A549 (cell line): ENCODE measurements at places on chromosomes 11 and 22. TPM values are rescaled to one million over a fixed set of nuclear protein-coding genes. Genes with fewer than 3 reads are reported as not detected.

GRCh38 chr11:4025248-4025966 is 69.2 kb upstream of the RRM1 start:
- DNase-seq = no peak

DNA sequence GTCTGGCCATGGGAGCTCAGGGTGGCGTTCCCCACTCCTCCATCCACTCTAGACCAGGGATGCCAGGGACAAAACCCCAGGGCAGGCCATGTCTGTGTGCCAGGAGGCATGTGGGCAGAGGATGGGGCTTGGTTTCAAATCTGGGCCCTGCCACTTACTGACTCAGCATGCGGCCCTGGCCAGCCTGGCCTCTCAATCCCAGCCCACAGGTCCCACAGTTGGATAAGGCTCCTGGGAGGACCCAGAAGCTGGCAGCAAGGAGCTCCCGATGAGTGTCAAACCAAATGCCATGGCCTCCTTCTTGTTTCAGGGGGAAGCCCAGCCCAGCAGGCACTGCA is 1290.4 kb downstream of the BRD1 start:
- no peak for DNase-seq

C11orf65 gene
- polyA plus RNA-seq = 0.16 to 0.38 TPM (median 0.19 TPM) in 3 replicates

C11orf16 gene
- not detected in 3 replicates for polyA plus RNA-seq

MYBPC3 gene
- 0.04 to 0.07 TPM (median 0.05 TPM) in 3 replicates for polyA plus RNA-seq

DNA sequence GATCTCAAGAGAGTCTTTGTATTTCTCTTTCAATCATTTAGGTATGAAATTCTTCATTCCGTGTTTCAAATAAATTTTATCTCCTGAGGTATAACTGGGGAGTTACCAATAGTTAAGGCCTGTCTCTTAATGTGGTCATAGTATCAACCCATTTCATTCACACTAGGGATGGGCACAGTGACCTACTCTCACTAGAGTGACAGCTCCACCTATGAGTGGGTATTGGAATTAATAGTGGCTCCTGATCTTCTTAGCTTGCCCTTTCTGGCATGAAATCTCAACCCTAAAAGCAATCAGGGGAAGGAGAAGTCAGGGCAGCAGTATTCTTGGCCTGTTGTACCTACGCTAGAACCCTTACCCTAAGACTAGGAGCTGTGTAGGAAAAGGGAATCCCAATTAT is 507.7 kb downstream of the FAM181B start:
- DNase-seq = no peak

OSM gene
- not detected in 3 replicates for polyA plus RNA-seq

KCNK4 gene
- 0.12 to 0.28 TPM (median 0.17 TPM) in 3 replicates for polyA plus RNA-seq

OR5P2 gene
- not detected in 3 replicates for polyA plus RNA-seq

- DNase-seq = no peak
Observed at GRCh38 chr11:134541951-134542350, 129.9 kb upstream of the B3GAT1 start.

GRCh38 chr11:19790831-19791552 is 78.4 kb downstream of the NAV2 start:
- no peak for DNase-seq

LBHD1 gene
- polyA plus RNA-seq = 4.9 to 8.3 TPM (median 6.8 TPM) in 3 replicates

PTPRCAP gene
- polyA plus RNA-seq = 0.25 to 0.56 TPM (median 0.36 TPM) in 3 replicates

- DNase-seq = no peak
Observed at GRCh38 chr11:112514011-112514740, 253.5 kb upstream of the PLET1 start.

DNA sequence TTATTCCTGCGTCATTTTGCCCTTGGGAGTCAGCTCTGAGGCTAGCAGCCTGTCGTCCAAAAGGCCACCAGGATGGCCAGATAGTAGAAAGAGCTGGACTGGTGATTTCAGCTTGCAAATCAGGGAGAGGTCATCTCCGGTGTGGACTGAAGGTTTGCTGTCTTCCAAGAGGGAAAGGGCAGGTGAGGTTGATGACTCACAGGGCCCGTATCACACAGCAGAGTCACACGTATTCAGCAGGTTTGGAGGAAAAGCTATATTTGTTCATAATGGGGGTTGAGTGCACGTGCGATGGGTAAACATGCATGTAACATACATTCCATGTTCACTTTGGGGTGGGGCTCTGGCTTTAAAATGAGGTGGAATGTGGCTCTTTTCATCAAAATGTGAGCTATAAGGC is 25.6 kb downstream of the MRPL21 start:
- no peak for DNase-seq

TYR gene
- polyA plus RNA-seq = not detected in 3 replicates

- DNase-seq = no peak
Observed at GRCh38 chr11:76114238-76114637, 92.1 kb downstream of the WNT11 start.

DNA sequence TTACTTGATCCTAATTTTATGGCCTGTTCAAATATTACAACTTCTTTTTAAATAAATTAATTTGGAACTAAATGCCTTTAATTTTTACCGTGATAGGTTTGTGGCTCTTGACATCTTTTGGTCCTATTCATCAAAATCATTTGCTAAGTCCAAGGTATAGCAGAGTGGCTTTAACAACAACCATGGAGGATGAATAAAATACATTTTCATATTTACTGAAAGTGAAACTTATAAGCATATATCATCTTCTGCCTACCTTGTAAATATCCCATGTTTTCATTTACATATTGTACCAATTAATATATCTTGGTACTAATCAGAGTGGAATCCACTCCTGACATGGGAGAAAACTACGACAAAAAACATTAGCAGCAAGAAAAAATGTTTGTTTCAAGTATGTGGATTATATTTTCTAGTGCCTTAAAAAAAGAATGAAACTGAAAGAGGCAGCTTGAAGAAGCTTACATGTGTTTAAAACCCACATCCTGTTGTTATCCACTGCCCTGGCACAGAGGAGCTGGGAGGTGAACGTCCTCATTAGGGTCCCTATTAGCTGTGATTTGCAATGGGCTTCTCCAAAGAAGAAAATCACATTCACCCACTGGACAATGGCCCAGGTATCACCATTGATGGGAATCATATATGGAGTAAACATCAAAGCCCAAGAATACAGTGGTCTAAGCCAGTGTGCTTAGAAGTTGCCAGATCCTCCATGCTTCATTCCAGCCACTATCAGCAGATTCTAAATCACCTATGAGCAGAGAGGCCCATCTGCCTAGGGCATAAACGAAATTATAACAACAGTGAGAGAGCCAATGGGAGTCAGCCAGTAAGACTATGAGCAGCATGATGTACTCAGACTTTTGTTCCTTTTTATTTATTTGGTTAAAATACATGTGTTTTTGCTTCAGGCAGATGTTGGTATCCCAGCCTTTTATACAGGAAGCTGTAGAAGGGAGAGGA is 84.7 kb downstream of the MAML2 start:
- no peak for DNase-seq

GRCh38 chr11:1335264-1335810 is 25.9 kb upstream of the TOLLIP start:
- DNase-seq = no peak

- DNase-seq = no peak
Observed at GRCh38 chr11:86570020-86570419, 102.4 kb downstream of the ME3 start.

DNA sequence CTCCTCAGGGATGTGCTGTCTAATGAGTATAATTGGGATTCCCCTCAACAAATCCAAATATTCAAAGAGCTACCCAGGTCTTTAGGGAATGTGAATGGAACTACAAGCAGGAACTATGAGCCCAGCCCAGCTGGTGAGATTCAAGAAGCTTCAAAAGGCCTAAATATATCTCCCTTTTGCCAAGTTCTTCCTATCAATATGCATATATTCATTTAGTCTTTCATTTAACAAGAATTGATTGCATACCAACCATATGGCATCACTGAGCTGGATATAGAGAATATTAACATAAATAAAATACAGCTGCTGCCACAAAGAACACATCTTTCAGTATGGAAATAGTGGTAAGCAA is 58.9 kb upstream of the PRSS23 start:
- no peak for DNase-seq

DNA sequence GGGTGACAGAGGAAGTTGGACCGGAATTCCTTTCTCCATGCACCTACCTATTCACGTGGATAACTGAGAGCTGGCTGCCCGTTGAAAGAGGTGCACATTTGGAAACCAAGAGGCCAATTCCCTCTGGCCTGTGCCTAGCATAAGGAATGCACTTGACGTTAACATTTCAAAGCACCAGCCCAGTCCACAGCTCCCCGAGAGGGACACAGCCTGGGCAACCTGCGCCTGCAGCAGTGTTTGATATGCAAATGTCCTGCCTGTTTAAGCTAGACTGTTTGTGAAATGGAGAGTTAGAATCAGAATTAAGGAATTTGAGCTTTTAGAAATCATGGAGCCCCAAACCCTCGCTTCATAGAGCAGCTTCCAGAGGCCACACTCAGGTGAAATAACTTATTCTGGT is 126.1 kb downstream of the DSCAML1 start:
- no peak for DNase-seq

- no peak for DNase-seq
Observed at GRCh38 chr11:27722953-27723344, 22.7 kb upstream of the BDNF start.

DNA sequence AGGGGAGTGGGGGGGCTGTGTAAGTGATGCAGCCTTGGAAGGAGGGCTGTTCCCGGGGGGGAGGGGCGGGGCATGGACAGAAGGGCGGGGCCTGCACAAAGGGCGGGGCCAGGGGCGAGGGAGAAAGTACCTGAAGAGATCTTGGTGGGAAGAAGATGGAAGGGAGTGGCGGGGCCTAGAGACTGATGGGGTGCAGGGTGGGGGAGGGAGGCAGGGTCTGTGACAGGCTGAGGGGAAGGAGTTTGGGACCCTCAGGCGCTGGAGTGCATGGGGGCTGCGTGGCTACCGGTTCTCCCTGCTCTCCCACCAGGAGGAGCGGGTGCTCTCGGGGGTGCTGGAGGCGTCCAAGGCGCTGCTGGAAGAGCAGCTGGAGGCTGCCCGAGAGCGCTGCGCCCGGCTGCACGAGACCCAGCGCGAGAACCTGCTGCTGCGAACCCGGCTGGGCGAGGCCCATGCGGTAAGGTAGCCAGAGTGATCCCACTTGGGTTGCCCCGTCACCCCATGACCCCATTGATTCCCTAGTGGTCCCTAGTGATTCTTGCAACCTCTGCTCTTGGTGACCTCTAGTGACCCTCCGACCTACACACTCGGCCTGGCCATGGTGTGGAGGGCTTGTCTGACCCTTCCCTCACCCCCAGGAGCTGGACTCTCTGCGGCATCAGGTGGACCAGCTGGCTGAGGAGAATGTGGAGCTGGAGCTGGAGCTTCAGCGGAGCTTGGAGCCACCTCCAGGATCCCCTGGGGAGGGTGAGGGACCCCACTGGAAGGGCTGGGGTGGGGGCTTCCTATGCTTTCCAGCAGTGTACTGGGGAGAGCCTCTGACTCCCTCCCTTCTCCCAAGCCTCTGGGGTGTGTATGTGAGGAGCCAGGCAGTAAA is 3.1 kb downstream of the CCDC88B start:
- no peak for DNase-seq

GRCh38 chr11:44359162-44359561 is 49.2 kb upstream of the ALX4 start:
- no peak for DNase-seq

GRCh38 chr22:17699696-17700340 is 61.3 kb downstream of the BCL2L13 start:
- no peak for DNase-seq

DDX25 gene
- 0.07 TPM in 1 of 3 replicates, not detected in the others for polyA plus RNA-seq

DNA sequence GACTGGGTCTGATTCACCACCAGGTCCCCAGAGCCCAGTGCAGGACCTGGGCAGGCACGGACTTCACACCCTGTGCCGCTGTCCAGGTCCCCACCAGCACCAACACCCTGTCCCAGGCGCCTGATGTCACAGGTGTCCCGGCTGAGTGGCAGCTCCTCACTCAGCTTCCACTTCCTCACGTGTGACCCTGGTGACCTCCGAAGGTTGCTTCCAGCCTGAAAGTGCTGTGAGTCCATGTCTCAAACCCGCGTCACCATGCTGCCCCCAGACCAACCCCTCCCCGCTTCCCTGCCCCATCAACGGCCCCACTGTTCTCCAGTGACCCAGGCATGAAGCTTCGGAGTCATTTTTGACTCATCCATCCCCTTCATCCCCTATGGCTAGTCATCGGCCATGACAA is 25.7 kb upstream of the PICK1 start:
- no peak for DNase-seq

- no peak for DNase-seq
Observed at GRCh38 chr11:130523609-130524008, 75.2 kb downstream of the ADAMTS15 start.

MS4A12 gene
- polyA plus RNA-seq = not detected in 3 replicates

- DNase-seq = no peak
Observed at GRCh38 chr22:33022231-33022630, 36.0 kb downstream of the SYN3 start.

DNA sequence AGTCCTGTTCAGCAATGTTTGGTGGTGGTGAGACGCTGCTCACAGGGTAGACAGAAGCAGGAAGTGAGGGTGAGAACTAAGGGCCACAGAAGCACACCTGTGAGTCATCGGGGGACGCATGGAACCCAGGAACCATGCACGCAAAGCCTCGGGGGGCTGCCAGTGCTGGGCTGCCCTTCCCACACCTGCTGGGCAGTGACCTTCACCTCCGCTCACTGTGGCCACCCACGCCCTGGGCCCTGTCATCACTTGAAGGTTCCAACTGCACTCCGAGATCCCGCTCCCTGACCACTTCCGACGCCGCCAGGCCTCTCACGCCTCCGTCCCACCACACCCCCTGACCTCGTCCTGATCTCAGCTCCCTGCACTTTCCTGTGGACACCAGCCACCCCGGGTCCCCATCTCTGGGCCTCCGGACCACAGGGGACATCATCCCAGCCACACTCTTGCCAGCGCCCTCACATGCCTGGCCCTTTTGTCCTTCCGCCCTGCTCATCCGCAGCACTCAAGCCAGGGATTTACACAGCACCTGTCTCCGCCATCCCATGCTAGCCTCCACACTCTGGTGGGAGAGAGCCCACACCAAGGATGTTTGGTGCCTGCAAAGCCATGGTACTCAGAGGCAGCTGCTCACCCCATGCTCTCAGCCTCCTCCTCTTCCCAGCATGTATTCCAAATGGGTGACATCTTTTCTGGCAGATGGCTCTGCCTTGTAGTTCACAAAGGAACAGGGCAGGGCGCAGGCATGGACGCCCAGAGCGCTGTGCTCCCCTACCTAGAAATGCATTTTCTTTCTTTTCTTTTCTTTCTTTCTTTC is 23.1 kb upstream of the ATXN10 start:
- no peak for DNase-seq

DNA sequence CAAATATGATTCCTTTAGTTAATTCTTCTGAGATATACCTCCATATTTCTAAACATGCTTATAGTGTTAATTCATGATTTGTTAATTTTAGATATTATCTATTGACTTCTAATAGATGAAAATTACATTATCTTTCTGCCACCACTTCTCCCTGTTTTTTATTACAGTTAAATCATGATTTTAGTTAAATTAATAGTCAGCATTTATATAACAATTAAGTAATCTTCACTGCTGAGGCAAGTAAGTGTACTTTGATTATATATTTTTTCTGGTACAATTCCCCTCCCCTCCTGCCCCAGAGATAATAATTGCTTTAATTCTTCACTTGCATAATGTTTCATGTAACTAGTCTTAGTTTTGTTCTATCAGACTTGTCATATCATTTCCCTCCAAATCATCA is 5.8 kb downstream of the IL17RA start:
- DNase-seq = no peak

- DNase-seq = no peak
Observed at GRCh38 chr11:24963852-24964251, 467.0 kb downstream of the LUZP2 start.
